ENCODE measurements at places on chromosomes 2 and 18. TPM values are rescaled to one million over a fixed set of nuclear protein-coding genes. Genes with fewer than 3 reads are reported as not detected.

The RAB6C gene
- total RNA-seq: not detected

DNA sequence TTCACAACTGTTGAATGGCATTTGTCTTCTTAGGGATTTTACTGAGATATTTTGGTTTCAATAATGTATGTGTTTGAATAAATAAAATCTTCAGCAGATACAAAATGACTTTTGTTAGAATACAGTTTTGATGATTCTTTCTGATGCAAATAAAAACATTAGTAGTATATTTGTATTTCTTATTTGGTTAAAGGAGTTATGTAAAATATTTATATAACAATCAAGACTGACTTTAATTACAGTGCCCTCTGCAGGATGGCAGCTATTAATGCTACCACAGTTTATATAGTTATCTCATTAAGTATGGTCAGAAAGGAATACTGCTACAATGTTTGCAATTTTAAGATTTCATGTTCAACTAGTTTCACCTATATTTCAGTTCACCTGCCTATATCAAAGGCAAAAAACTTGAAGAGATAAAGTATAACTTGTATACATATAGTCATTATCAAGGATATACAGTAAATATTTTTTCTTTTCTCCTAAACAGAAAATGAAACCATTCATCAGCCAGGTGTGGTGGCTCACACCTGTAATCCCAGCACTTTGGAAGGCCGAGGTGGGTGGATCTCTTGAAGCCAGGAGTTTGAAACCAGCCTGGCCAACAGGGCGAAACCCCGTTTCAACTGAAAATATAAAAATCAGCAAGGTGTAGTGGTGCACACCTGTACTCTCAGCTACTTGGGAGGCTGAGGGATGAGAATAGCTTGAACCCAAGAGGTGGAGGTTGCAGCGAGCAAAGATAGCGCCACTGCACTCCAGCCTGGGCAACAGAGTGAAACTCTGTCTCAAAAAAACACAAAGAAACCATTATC is 19.8 kb downstream of the ARL5A start:
- peaks cover 51% of the 10 kb centered on the region for H3K36me3 ChIP-seq
- no peak overlapping the region for H3K27ac ChIP-seq
- no peaks in the 10 kb centered on the region for H3K27me3 ChIP-seq
- no peak for DNase-seq

The FAM110C gene
- not detected for total RNA-seq

The KYNU gene
- total RNA-seq: not detected

GRCh38 chr2:66433945-66434678 is 813 bp upstream of the MEIS1 start:
- H3K36me3 ChIP-seq: no peaks in the 10 kb centered on the region
- H3K4me1 ChIP-seq: no peaks in the 10 kb centered on the region
- peak overlapping the region; percentile 65 for H3K27ac ChIP-seq
- peak overlapping the region; percentile 74 for H3K4me3 ChIP-seq

DNA sequence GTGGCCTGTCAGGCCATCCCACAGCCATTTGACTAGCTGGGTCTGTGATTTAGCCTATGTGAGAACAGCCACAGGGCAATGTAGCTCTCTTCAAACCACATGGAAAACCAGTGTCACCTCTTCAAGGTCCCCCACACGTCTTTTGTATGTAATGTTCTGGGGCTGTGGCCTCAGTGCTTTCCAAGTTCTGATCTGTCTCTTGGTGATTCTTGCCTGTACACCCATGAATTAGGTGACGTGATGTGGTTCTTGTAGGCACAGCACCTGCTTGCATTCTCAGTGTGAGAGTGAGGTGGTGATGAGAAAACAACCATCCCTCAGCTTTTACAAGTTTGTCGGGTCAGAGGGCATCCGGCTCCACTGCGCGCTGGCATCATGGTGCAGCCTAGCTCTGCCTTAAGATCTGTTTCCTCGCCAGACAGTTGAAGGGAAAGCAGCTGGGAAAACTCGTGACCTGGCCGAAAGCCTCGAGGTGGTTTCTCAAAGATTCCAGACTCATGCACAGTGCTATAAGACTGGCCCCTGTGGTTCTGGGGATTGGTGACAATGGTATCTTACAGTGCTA is 125.8 kb downstream of the TANC1 start:
- no peak for DNase-seq
- no peak overlapping the region for H3K27ac ChIP-seq
- H3K36me3 ChIP-seq: no peaks in the 10 kb centered on the region
- H3K27me3 ChIP-seq: no peaks in the 10 kb centered on the region

GRCh38 chr2:152186262-152186661 is 10.7 kb upstream of the STAM2 start:
- H3K4me3 ChIP-seq: no peak overlapping the region
- no peaks in the 10 kb centered on the region for H3K36me3 ChIP-seq
- DNase-seq: no peak
- H3K4me1 ChIP-seq: no peaks in the 10 kb centered on the region
- no peak overlapping the region for H3K27ac ChIP-seq

- DNase-seq: no peak
- no peaks in the 10 kb centered on the region for H3K4me1 ChIP-seq
- H3K4me3 ChIP-seq: no peak overlapping the region
- no peaks in the 10 kb centered on the region for H3K27me3 ChIP-seq
- H3K36me3 ChIP-seq: no peaks in the 10 kb centered on the region
Observed at GRCh38 chr18:10497206-10497749, 28.5 kb upstream of the NAPG start.

DNA sequence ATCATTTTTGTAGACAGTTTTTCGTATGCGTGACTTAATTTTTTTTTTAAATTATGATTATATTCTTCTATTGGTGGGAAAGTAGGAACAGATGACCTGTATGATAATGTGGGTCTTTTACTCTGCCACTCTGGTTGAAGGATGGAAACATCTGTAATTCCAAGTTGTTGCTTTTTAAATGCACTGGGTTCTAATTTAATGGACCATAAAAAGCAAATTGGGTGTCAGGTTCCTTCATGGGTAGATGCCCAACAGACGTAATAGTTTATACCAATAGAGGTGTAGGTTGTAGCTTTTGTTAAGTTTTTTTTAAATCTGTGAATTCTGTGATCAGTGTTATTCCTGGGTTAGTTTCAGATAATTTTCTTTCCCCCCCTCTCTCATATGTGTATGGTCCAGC is 117.6 kb downstream of the MAP4K4 start:
- no peaks in the 10 kb centered on the region for H3K27me3 ChIP-seq
- DNase-seq: no peak
- H3K36me3 ChIP-seq: no peaks in the 10 kb centered on the region
- peak overlapping the region; percentile 60 for H3K27ac ChIP-seq
- H3K4me3 ChIP-seq: peak overlapping the region; percentile 19

GRCh38 chr2:118443596-118443995 is 355.3 kb downstream of the INSIG2 start:
- H3K36me3 ChIP-seq: no peaks in the 10 kb centered on the region
- no peak overlapping the region for H3K4me3 ChIP-seq
- H3K4me1 ChIP-seq: no peaks in the 10 kb centered on the region
- DNase-seq: no peak

The EFEMP1 gene
- 0.06 TPM for total RNA-seq
